Small intestine (tissue), 16 donors: ENCODE measurements at places on chromosomes 12 and 14.

- peak; percentile 17 for DNase-seq
Measured at GRCh38 chr12:113136128-113136989, 798 bp upstream of the RASAL1 start.

DNA sequence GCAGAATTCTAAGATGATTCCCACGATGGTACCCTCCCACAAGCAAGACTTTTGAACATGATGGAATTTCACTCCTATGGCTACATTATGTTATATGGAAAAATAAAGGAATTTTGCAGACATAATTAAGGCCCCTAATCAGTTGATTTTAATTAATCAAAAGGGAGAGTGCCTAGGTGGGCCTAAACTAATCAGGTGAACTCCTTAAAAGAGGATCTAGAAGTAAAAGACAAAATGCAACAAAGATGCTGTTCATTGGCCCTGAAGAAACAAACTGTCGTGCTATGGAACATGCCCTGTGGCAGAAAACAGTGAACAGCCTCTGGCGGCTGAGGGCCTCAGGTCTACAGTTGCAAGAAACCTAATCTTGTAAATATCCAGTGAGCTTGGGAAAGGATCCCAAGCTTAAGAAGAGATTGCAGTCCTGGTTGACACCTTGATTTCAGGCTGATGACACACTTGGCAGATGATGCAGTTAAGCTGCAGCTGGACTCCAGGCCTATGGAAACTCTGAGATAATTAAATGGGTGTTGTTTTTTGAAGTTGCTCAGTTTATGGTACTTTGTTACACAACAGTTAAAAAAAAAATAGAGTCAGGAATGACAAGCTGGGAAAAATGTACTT lies 13.8 kb downstream of the TMCC3 start:
- peak; percentile 55 for DNase-seq

DNA sequence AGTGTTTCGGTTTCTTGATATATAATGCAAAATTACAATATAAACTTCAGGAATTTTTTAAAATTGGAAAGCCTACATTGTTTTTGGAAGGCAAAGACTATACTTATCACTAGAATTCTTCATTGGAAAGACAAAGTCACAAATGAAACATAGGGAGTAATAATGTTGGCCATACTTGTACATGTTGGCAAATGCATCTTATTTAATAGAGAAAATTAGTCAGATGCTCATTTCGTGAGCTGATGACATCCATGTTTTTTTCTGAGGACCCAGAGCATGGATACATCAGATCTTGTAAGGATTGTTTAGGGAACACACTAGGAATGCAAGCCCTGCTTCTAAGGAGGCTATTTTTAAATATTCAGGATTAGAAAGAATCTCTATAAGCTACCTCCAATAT lies 4.6 kb upstream of the SLC15A5 start:
- no peak for DNase-seq

GRCh38 chr14:101587441-101587911 lies 26.2 kb downstream of the DIO3 start:
- no peak for DNase-seq
